ENCODE measurements at places on chromosomes 2 and 18.

GRCh38 chr2:118665784-118666529 lies 181.5 kb downstream of the EN1 start:
- no peak for DNase-seq

DNA sequence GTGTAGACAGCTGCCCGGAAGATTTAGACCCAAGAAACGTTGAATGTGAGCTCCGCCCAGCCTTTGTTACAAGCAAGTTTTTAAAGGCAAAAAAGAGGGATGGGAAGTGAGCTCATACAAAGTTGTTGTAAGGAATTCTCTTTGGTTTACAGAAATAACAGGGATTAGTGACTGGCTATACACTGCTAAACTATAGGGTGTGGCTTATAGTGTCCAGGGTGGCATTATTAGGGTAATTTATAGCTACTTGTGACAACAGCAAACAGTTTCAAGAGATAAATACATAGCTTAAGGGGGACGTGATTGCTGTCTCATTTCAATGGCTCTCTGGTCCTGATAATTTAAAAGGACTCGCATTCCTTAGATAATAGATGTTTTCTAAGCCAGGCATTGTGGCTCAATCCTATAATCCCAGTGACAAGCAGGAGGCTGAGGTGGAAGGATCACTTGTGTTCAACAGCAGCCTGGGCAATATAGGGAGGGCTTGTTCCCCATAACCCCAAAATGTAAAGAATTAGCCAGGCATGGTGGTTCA lies 66.5 kb upstream of the TGIF1 start:
- DNase-seq: no peak

DNA sequence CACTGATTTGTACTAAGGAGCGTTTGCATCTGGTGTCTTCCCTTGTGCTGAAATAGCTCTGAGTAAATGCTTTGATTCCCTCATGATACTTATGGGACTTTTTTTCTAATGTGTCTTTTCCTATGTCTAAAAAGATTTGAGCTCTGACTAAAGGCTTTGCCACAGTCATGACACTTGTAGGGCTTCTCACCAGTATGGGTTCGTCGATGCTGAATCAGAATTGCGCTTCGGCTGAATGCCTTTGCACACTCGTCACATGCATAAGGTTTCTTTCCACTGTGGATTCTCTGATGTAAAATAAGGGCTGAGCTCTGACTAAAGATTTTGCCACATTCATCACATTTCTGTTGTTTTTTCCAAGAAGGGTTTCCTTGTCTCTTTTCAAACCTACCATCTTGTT lies 8.0 kb downstream of the ZNF396 start:
- DNase-seq: no peak

GRCh38 chr2:100563407-100564247 lies 834 bp downstream of the PDCL3 start:
- no peak for DNase-seq

DNA sequence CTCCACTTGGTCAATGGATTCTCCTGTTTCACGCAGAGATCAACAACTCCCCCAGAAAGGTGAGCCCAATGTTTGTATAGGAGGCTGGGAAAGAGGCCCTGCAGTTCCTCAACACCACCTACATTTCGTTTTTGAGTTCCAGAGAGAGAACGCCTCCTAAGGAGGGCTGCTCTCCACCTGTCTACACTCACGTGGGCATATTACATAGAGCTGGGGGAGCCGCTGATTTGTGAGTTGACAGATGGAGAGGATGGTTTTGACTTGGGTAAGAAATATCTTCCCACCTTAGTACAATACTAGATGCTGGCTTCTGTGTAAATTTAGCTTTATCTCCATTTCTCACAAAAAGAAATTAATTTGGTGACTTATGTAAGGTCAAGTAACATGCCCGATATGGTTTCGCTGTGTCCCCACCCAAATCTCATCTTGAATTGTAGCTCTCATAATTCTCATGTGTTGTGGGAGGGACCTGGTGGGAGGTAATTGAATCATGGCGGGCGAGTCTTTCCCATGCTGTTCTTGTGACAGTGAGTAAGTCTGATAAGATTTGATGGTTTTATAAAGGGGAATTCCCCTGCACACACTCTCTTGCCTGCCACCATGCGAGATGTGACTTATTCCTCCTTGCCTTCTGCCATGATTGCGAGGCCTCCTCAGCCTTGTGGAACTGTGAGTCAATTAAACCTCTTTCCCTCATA lies 274.5 kb upstream of the PXDN start:
- no peak for DNase-seq

DNA sequence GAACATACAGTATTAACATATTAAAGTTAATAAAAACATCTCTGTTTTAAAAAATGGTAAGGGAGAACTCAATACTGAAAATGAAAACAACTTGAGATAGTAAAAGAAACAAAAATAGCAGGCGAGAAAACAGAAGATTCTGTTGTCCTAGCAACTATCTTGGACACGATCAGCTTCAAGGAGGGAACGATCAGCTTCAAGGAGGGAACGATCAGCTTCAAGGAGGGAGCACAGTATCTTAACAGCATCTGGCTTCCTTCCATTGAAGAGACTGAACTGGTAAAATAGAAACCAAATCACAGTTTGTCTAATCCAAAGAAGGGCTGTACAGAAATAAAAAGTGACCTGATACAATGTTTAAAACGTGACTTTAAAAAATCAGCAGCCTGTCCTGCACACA lies 51.8 kb downstream of the NDUFA10 start:
- DNase-seq: no peak

DNA sequence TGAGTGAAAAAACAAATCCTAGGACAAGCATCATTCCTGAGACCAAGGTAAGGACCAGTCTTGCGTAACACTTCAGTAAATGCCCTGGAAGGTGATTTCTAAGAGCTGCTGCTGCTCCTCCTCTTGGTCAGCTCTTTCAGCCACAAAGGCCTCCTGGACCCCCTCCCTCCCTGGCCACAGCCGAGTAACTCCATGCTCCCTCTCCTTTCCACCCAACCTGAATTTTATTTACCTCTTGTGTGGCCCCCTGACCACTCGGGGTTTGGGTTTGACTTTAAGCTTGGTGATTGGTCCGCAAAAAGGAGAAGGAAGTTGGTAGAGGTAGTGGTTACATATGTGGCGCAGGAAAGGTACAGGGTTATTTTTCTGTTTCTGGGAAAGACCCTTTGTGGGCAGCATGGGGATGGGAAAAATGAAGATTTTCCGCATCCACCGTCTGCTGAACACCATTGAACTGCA lies 9.2 kb downstream of the HTRA2 start:
- DNase-seq: no peak

GRCh38 chr2:64276417-64277095 lies 132.3 kb upstream of the PELI1 start:
- DNase-seq: no peak

GRCh38 chr2:167264380-167264779 lies 376.1 kb downstream of the XIRP2 start:
- no peak for DNase-seq

- DNase-seq: no peak
Observed at GRCh38 chr2:97663626-97663961, 250 bp downstream of the ACTR1B start.

DNA sequence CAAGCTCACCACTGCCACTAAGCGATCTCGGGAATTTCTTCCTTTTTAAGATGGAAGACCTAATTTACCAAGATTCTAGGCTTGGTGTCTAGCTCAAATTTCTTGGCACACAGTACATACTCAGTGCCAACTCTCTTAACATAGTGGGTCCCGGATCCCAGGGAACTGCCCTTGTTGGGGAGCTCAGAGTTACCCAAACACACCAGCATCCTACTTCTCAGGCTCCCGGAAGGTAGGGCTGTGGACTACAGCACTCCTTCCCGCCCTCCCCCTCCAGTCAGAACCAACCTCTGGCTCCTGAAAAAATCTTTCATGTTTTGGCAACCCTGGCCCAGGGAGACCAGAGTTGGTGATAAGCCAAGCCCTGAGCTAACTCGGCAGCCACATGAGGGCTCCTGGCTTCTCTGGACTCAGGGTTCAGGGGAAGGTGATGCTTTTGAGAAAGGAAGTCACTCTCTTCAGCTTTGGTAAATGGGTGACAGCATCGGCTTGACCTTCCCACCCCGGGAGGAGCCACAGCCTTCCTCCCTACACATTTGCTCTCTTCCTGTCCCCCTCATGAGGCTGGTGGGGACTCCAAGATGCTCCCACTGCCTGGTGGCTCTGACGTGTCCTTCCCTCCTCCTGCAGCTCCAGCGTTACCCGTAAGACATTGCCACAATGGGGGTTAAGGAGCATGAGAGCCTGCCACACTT lies 8.8 kb downstream of the ODC1 start:
- no peak for DNase-seq

DNA sequence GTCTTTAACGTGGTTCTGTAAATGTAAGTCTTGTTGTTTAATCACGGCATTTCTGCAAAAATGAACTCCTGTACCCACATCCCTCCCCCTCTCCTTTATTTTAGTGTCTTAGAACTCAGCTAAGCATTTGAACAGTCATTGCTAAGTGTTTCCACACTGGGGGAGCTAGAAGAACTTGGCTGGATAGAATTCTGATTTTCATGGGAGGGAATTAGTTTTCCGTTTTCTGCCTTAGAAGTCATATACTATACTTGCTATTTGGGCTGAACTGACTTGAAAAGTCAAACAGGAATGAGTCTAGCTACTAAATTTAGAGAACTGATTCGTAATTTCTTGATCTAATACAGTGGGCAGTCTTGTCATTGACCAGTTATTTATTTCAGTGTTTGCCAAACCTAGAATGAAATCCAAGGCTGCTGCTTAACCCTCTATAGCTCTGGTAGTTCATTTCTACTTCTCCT lies 61.1 kb downstream of the FMNL2 start:
- no peak for DNase-seq

DNA sequence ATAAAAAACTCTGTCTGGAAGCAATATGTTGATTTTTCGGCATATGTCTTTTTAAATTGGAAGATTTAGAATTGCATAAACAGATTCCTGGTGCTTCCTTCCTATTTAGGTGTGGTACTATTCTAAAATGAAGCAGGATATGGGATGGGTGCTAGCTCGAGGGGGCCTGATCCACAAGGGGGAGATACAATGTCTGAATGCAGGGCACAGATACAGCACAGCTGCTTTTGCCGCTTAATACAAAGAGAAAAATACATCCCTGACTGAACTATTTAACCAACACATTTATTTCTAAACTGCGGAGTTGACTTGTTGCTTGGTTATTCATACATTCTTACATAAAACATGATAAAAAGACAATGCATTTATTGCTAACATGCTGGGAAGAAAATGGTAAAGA lies 169.1 kb downstream of the TMEFF2 start:
- no peak for DNase-seq

DNA sequence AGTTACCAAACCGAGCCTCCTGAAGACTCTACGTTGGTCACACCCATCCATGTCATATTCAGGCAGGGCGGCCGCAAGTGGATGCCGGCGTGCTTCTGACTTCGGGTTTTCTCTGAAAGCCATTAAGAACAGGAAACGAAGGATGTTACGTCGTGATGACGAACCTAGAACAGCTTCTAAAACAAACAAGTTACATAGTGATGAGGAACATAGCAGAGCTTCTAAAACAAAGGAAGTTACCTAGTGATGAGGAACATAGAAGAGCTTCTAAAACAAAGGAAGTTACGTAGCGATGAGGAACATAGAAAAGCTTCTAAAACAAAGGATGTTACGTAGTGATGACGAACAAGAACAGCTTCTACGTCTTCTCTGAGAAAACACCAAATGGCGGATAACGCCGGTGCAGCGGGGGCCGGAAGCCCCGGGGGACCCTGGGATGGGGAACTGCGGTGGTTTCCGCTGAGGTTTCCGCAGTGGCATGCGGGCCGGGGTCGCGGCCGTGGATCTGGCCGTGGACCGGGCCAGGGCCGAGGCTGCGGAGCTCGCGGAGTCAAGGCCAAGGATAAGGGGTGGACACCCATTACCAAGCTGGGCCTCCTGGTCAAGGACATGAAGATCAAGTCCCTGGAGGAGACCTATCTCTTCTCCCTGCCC lies 141.1 kb downstream of the SOCS6 start:
- DNase-seq: no peak

GRCh38 chr2:183186296-183186695 lies 62.1 kb downstream of the NUP35 start:
- DNase-seq: no peak

Measured in SHP77 treated with DMSO at 0.1 percent for 48 hours (cell line).